ENCODE measurements at places on chromosomes 1 and 21.

DNA sequence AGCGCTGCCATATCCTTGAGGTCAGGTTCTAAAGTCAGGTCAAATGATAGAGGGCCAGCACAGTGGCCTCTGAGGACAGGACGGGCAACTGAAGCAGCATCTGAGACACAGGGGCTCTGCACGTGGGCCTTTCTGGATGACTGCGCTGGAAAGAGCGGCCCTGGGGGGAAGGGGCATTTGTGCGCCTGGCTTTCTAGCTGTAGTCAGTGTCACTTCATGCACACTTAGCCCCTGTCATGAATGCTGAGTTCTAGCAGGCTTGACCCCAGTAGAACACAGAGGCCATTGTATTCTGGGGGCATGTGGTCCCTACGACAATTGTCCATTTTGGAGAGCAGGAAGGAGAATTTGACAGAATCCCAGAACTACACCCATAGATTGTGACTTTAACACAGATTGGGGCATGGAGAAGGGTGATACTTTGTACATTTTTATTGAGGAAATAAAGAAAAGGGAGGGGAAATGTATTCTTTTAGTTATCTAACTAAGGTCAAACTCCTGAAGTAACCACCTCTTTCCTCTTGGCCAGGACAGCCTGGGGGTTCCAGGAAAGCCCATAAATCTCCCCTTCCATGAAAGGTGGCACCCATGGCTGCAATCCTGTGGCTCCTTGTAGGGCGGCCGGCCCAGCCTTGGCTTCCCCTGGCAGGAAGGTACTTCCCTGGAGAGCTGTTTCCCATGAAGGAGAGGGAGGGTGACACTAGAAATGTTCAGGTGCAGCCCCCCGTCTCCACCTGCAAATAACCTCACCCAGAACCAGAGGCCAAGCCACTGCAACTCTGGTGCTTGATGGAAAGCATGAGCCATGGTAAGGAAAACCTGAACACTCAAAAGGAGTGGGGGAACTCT lies 34.4 kb downstream of the NTPCR start:
- no peak for DNase-seq

DNA sequence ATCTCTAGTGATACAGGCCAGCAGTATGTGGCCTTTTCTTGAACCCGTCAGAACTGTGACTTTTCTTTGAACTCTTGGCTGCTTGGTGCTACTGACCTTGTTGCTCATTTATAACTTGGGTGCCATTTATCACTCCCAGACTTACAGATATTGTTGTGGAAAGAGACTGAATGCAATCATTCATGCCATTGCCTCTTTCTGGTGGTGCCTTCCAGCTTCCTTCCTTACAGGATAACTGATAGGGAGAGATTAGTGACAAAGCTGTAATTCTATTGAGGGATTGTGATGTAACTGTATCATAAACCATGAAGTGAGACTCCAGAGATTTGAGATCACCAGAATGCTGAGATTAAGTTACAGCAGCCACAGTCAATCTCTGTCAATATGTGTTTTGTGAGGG lies 256.5 kb downstream of the USP25 start:
- DNase-seq = no peak

DNA sequence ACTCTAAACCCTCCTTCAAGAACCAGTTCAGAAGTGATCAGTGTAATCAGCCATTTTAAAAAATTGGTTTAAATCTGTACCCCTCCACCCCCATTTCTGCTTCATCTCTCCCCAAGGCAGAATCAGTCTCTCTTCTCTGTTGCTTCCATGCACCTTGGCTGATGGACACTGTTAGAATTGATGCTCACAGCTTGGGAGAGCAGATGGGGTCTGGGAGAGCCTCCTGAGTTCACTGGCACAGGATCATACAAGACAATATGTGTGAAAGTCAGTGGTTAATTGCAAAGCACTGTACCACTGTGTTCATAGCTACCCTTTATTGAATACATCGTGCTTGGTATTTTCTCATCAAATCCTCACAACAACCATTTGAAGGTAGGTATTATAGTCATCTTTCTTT lies 140.9 kb downstream of the ROR1 start:
- no peak for DNase-seq

DNA sequence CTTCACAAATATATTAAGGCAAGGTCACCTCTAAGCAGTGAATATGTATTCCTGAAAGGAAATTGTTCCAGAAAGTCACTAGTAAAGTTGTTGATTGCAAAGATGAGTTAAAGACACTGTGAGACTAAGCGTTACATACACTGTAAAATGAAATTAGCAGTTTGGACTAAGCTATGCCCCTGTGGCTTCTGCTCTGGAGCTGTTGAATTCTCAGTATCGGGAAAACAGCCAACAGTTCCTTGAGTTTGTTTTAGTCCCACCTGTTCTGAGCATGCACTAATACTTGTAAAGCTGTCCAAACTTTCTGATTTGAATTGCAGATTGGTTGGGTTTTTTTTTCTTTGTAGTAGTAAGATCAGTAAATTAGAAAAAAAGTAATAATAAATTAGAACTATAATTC lies 21.0 kb downstream of the ANGPTL1 start:
- DNase-seq = no peak

- no peak for DNase-seq
Observed at GRCh38 chr1:172630056-172630818, 28.7 kb upstream of the FASLG start.

- no peak for DNase-seq
Observed at GRCh38 chr1:173937062-173937461, 19.9 kb upstream of the SERPINC1 start.

- DNase-seq = no peak
Observed at GRCh38 chr1:16979475-16980327, 719 bp downstream of the MFAP2 start.

DNA sequence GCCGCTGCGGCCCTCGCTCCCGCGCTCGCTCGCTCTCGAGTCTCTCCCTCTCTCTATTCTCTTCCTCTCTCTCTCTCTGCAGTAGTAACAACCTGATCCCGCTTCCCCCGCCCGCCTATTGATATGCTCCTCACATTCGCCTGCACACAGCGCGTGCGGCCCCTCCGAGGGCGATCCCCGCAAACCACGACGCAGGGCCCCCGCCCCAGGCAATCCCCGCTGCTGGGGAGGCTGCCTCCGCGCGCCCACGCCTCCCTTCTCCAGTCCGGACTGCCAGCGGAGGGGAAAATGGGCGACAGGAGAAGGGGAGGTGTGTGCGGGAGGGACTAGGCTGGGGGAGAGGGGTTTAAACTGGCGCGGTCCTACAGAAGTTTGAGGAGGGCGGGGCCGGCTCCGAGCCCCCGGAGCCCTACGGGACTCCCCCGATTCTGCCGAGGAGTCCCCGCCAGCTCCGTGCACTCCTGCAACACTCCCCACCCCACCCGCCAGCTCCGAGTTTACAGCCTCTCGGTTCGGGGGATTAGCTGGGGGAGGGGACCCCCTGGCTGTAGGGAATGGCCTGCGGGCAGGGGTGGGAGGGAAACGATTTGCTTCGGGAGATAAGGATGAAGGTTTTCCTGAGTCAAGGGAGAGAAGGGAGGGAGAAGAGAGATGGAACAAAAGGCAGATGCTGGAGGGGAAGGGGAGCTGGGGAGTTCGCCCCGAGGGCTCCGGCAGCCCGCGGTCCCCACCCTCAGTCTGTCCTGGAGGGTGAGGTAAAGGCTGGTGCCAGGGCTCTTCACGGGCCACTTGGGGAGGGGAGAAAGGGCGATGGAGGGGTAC lies 66.6 kb downstream of the SYT2 start:
- DNase-seq = no peak

GRCh38 chr1:145977486-145978470 lies 13.3 kb downstream of the POLR3GL start:
- peak; percentile 61 for DNase-seq

- DNase-seq = no peak
Observed at GRCh38 chr1:91696321-91696720, 189.6 kb downstream of the TGFBR3 start.

GRCh38 chr21:15209224-15209623 lies 144.4 kb upstream of the NRIP1 start:
- no peak for DNase-seq

DNA sequence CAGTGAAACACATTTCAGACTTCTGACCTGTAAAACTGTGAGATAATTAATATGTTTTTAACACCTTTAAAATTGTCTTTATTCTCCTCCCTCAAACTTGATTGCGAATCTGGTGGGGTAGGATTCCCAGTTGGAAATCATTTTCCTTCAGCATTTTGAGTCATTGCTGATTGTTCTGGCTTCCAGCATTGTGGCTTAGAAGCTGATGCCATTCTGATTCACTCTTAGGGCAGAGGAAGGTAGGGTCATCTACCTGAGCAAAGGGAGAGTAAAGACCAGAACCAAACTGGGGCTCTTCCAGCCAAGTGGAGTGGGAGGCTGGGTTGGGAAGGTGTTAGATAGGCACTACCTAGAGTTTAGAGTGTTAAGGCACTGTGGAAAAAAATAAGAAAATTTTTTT lies 61.2 kb downstream of the MPZL1 start:
- DNase-seq = no peak

DNA sequence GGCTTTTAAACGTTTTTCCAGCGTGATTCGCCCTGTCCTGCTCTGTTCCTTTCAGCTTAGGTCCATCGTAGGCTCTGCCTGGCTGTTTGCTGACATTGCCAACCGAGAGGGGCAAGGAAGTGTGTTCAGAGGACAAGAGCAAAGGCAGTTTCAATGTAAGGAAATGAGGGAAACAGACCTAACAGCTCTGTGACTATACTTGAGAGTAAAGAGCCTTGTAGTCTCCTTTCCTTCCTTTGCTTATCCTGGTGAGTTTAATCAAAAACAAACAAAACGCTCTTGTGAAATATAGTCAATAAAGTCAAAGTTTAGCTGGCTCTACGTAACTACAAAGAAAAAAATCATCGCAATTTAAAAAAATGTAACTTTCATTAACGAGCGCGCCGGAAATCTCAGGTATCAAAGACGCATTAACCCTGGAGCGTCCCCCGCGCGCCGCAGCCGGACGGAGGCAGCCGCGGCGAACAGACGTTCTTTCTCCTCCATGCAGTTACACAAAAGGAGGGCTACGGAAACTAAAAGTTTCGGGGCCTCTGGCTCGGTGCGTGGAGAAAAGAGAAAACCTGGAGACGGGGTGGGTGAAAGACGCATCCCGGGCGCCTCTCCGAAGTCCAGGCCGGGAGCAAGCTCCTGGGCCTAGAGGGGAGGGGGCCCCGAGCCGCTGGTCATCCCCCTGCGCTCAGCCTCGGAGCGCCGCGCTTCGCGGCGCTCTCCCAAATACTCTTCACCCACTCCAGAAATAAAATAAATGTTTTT lies 617 bp upstream of the ADGRL2 start:
- no peak for DNase-seq

DNA sequence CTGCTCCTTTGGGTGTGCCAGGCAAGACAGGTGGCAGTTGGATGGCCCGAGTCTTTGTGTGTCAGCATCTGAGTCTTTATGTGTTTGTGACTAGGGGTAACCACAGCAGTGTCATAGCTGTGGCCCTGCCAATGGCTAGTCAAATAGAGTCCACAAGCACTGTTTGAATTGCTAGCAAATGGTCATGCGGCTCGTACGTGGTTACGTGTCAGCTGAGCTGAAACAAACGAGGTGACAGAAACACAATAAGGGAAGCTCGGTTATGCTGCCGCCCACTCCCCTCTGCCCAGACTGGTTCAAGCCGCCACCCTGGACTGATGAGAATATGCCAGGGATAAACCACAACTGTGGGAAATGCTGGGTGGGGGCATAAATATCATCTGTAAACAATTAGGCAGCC lies 174.3 kb upstream of the LMO4 start:
- no peak for DNase-seq

DNA sequence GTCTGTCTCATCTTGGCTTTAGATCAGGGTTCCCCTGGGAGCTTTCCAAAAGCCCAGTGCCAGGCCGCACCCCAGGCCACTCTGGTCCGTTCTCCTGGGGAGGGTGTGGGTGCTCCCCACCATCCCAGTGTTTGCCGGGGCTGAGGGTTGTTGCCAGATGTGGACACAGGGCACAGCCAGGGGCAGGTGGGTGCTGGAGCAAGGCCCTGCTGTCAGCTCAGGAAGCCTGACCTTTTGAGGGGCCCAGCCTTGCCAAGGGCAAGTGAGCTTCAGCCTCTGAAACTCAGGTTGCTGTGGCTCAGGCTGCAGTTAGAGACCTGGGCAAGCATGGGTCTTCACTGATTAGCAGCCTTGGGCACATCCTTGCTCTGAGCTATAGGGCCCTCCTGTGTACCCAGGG lies 22.8 kb upstream of the ZBTB21 start:
- DNase-seq = no peak

DNA sequence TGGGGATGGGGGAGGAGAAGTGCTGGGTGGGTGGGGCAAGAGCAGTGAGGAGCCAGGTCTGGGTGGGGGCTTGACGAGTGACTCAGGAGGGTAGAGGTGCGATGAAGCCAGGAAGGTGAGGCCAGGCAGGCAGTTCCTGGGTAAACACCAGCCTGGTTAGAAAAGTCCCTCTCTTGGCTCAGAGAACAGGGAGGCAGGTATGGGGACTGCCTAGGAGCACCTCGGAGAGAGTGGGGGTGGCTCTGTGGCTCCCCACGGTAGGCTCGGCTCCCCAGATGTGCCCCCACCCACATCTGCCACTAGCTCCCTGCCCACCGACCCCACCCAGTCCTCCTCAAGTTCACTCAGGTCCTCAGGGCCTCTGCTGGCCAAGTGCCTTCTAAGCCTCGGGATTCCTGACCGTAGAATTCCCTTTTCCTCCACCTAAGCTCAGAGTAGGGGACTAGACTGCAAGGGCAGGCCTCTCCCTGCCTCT lies 1.2 kb downstream of the HSPG2 start:
- DNase-seq = no peak

- peak; percentile 74 for DNase-seq
Observed at GRCh38 chr1:101236516-101237228, at the start of gene S1PR1. Gene S1PR1 (plus strand): TSS chr1:101237019. CDS start chr1:101238985, 1,966 bp downstream.

DNA sequence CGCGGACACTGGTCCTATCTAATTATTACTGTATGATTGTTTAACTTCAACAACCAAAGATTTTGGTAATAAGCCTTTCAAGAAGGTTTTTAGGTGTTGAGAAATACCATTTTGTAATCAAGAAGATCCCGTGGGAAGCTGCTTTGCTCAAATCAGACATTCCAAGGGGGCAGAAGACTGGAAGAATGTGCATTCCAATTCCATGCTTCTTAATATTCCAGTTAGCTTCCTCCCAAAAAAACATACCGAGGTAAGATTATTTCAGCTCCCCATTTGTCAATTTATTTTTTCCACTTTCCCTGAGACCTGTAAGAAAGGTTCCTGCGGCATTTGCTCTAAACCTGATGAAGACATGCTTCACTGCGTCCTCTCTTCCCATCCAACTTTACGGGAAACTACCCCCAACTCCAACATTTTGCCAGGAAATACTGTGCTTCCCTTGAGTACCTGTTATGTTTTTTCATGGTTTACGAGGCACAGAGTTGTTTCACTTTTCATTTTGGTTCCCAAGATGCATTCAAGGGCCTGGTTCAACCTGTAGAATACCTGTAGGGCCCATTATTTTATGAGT lies 4.1 kb downstream of the CNN3 start:
- DNase-seq = no peak

All from stimulated activated naive CD4-positive, alpha-beta T cell treated with Interleukin-2 at 50 U/mL for 16 hours (primary cell).